ENCODE measurements at places on chromosomes 3 and 15.

- no peak for DNase-seq
Observed at GRCh38 chr3:63872135-63872924, 8.7 kb downstream of the ATXN7 start.

DNA sequence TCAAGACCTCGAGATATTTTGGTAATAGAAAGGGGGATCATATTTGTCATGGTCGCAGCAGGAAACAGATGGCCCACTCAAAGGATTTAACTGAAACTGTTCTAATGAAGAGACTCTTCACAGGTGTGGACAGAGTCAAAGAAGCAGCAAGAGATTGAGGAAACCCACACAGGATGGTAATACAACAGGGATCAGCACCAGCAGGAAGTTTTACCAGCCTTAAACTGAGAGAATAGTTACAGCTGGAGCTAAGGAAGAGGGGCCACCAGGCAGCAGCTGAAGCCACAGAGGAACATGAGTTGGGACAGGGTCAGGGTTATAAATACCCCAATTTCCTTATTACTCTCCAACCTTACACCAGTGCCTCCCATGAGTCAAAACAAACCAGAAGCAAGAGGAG lies 131.8 kb upstream of the UBE2E2 start:
- DNase-seq, result no peak

DNA sequence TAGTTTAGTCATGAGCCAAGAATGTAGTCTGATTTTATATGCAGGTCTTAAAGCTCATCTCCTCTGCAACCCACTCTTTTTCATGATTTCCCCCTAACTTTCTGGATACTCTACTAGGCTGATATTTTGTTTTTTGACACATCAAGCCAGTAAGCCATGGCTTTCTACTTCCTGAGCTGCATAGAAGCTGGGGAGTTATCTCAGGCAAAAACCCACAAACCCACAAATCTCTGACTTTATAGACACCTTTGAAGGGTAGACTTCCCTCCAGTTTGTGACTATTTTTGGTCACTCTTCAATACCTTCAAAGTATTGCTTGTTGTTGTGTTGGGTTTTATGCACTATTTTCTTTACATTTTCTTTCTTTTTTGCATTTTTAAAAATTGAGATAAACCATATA lies 28.6 kb downstream of the TMEM202 start:
- DNase-seq, result no peak

GRCh38 chr3:134576426-134576825 lies 74.4 kb downstream of the KY start:
- no peak for DNase-seq

DNA sequence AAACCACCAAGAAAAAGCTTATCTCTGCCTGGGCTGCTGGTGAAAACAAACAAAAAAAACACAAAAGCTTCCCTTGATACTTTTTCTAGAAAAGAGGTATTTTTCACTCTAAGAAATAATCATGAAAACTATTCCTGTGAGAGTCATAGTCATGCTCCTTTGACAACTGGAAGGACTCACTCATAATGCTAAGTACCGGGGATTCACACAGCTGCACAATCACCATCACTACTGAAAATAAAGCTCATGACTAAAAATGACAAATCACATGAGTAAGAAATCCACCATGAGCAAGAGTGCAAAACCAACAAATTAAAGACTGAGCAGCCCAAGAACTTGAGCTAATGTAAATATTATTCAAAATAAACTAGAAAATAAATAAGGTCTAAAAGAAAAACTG lies 10.6 kb upstream of the POU1F1 start:
- DNase-seq, result no peak

DNA sequence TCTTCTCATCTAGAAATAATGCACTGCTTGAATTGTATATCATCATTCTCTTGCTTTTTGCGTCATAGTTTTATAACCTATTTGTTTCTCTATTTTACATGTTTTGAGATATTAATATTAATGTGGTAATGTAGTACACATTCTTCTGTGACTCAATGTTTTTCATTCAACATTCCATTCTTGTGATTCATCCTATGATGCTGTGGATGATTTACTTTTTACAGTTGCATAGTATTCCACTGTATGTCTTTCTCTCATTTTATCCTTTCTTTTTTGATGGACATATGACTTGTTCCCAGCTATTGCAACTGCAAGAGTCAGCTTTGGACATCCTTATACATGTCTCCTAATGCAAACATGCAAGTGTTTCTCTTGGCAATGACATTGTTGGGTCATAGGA lies 20.6 kb upstream of the VEPH1 start:
- no peak for DNase-seq

DNA sequence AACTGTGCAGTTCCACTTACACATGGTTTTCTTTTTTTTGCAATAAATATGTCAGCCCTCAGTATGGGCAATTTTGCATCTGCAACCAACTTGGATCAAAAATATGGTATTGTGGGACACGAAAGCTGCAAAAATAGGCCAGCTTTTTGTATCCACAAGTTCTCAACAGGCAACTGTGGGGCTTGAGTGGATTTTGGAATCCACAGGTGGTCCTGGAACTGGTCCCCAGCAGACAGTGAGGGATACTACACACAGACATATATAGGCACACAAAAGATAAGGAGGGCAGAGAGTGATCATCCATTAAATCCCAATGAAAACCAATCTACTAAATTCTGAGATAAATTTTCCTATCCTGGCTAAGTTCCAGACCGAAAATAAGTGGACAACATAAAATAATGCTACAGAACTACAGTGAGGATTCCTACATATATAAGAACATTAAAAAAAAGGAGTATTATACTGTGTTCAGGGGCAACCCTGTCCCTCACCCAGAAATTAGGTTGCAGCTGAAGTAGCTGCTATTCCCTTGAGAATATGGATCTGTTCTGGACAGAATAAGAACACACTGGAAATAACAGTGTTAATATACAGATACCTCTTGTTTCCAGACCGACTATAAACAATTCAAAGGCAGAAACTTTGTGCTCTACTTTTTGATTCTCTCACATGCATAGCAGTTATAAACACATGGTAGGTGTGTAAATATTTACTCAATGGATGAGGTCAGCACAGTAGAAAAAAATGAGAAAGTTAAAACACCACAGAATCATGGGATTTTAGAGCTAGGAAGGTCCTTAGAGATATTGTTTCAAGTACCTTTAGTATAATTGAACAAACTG lies 25.4 kb downstream of the DENND4A start:
- DNase-seq, result no peak

DNA sequence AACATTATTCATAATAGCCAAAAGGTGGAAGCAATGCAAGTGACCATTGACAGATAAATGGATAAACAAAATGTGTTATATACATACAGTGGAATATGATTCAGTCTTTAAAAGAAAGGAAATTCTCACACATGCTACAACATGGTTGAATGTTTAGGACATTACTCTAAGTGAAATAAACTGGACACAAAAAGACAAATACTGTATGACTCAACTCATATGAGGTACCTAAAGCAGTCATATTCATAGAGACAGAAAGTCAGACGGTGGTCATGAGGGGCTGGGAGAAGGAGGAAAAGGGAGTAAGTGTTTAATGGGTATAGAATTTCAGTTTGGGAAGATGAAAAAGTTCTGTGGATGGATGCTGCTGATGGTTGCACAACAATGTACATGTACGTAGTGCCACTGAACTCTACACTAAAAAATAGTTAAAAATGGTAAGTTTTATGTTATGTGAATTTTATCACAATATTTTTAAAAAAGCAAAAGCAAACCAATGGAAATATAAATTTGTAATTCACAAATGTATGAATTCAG lies 5.3 kb downstream of the TXNRD3 start:
- no peak for DNase-seq

- no peak for DNase-seq
Observed at GRCh38 chr15:101510212-101511197, 21.0 kb upstream of the PCSK6 start.

GRCh38 chr3:35690271-35690670 lies 50.9 kb downstream of the ARPP21 start:
- no peak for DNase-seq

DNA sequence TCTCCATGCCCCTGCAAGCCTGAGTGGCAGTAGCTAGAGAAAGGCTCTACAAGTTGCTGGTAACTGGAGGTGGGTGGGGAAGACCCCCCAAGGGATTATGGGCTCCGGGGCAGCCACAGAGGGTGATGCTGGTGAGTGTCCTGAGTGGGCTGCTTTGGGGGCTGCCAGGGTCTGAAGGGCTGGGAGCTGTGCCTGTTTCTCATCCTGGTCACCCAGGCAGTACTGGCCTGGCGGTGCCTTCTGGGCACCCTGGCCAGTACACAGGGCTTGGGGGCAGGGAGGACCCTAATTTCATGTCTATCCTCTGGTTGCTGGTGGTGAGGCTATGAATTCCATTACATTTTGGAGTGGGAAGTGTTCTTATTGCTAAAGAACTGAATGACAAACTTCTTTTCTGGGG lies 46.1 kb upstream of the GATM start:
- DNase-seq, result no peak

GRCh38 chr3:145807990-145808389 lies 353.0 kb downstream of the PLOD2 start:
- no peak for DNase-seq

GRCh38 chr15:36156879-36157427 lies 422.5 kb upstream of the CDIN1 start:
- DNase-seq, result no peak

- DNase-seq, result no peak
Observed at GRCh38 chr15:48965972-48966371, 2.3 kb upstream of the SHC4 start.

DNA sequence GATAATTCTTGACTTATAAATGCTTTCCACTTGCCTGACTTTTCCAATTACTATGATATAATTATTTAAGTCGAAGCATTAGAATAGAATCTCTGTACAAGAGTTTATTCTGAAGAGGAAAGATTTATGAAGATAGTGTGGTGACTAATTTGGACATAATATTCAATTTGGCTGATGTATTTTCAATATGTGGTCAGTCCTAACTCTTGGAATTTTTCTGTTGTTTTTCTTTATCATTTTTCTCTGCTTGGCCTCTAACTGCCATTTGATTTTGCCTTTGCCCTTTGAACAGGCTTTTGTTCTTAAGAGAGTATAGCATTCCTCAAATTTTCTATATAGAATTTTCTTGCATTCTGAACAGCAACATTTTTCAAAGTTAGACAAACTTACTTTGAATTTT lies 2.6 kb upstream of the MDFIC2 start:
- DNase-seq, result no peak

- no peak for DNase-seq
Observed at GRCh38 chr3:15551902-15552301, 30.4 kb upstream of the COLQ start.

GRCh38 chr3:155070316-155070715 lies 9.8 kb upstream of the MME start:
- no peak for DNase-seq

All from stimulated activated naive B cell treated with anti-CD40 and anti-IgM and Interleukin-4, amounts not matched to agents 10 μg/mL and 1 μg/mL and 100 μg/mL, for 72 hours (primary cell).